ENCODE measurements at places on chromosomes 6 and 20.

- DNase-seq = peak; percentile 18
Observed at GRCh38 chr6:16762550-16763477, 1.6 kb upstream of the ATXN1 start.

- no peak for DNase-seq
Observed at GRCh38 chr6:165548450-165548849, 114.6 kb downstream of the PDE10A start.

GRCh38 chr20:57652606-57653545 is 32.6 kb upstream of the ZBP1 start:
- no peak for DNase-seq

DNA sequence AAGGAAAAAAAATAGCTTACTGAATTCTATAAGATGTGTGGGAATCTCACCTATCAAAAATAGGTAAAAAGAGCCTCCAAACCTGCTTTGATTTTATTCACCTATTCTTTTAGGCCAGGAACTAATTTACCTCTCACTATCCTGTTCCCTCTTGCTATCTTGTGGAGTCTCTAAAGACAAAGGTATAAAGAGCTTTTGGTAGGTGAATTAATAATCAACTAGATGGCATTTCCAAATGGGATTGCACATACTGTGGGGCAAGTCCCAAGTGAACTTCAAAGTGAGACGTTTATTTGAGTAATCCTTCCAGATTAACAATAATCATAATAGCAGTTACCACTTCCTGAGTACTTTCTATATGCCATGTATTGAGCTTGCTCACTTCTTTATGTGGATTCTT is 2.8 kb downstream of the FAM8A1 start:
- DNase-seq = no peak

DNA sequence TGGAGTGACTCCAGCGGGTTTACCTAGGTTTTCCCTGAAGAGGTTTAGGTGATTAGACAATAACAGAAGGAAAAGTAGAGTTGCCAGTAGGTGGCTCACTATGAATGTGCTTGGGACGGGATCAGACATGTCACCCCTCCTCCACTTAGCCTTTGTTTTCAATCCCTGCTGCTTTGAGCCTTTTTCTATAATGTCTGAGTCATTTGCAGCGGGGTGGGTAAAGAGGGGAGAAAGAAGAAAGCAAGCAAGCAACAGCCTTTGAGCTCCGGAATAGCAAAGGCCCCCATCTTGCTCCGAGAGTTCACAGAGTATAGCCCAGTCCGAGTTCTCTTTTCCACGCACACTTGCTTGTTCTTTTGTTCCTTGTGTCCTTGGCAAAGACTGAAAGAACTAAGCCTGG is 129.1 kb downstream of the PACRG start:
- DNase-seq = no peak

DNA sequence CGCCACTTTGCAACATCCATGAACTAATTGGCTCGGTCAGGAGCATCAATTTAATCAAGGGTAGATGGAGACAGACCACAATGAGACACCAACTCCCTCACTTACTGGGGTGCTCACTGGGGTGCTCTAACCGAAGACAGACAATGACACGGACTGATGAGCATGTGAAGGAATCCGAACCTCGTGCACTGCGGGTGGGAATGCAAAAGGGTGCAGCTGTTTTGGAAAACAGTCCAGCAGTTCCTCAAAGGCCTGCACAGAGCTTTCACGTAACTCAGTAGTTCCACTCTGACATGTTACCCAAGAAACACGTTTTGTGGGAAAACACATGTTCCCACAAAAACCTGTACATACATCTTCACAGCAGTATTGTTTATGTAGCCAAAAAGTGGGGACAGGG is 26.8 kb downstream of the ANKRD60 start:
- no peak for DNase-seq

DNA sequence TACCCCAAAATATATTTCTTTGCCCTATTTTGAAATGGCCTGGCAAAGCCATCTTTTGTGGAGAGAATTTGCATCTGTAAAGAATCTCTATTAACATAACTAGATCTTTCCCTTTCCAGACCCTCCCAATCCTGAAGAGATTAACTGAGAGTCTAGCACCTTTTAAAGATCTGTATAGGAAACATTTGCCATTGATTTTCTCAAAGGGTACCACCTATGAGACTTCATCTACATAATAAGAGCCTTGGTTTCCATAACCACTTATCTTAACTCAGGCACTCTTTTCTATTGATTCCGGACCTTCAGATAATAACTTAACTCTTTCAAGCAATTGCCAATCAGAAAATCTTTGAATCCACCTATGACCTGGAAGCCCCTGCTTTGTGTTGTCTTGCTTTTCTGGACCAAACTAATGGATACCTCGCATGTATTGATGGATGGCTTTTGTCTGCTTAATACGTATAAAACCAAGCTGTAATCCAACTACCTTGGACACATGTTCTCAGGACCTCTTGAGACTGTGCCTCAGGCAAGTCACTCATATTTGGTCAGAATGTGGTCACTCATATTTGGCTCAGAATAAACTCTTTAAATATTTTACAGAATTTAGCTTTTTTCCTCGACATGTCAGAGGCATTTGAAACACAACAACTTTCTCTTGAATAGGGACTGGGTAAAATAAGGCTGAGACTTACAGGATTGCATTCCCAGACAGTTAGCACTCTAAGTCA is 31.4 kb downstream of the SLC22A2 start:
- DNase-seq = no peak

DNA sequence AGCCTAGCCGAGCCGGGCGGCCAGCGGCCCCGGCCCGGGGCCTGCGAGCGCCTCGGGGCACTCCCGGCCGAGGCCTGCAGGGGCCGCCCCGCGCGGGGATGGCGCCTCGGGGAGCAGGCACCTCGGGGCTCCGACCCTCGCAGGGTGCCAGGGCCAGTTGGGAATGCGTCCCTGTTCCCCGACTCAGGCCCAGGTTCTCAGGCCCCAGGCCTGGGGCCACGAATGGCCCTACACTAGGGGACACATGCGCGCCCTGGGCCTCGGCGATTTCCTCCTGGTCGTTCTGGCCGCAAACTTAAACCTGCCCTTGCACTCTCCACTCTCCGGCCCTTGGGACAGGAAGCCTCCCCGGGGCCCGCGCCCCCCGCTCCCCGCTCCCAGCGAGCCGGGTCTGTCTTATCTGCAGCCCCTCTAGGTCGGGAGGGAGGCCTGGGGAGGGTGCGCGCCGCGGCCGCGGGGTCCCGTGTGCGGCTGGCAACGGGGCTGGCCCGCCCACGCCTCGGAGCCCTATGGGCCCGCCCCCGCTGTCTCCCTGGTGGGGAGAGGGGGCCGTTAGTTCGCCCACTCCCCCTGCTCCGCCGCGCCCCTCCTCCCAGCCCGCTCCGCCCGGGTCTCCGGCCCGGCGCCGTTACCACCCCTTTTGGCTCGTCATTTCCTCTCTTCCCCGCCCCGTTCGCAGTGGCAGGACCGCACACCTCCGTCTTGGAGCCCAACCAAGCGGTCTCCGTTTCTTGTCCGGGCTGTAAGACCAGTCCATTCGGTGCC is 611 bp downstream of the NFYA start:
- DNase-seq = peak; percentile 65

GRCh38 chr6:23349521-23350147 is 776.4 kb upstream of the NRSN1 start:
- no peak for DNase-seq

DNA sequence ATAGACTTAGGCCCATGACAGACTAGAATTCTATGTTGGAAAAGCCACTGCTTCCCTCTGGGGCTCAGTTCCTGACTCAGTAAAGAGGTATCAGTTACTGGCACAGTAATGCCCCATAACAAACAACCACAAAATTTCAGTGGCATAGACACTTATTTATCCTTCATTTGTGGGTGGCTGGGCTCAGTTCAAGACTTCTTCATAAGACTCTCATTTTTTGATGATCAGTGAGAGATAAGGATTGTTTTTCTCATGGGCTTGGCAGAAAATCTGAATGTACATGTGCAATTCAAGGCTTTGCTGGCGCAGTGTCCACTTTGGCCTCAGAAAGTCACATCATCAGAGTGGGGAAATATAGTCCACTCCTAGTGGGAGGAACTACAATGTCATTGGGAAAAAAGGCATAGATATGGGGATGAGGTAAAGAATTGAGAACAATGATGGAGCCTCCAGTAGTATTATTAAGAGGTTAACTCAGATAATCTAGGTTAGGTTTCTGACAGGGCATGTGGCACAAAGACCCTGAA is 384.6 kb upstream of the FLRT3 start:
- no peak for DNase-seq
